WTC11 (cell line): ENCODE measurements at places on chromosomes 7 and 10. TPM values are rescaled to one million over a fixed set of nuclear protein-coding genes. Genes with fewer than 3 reads are reported as not detected.

DNA sequence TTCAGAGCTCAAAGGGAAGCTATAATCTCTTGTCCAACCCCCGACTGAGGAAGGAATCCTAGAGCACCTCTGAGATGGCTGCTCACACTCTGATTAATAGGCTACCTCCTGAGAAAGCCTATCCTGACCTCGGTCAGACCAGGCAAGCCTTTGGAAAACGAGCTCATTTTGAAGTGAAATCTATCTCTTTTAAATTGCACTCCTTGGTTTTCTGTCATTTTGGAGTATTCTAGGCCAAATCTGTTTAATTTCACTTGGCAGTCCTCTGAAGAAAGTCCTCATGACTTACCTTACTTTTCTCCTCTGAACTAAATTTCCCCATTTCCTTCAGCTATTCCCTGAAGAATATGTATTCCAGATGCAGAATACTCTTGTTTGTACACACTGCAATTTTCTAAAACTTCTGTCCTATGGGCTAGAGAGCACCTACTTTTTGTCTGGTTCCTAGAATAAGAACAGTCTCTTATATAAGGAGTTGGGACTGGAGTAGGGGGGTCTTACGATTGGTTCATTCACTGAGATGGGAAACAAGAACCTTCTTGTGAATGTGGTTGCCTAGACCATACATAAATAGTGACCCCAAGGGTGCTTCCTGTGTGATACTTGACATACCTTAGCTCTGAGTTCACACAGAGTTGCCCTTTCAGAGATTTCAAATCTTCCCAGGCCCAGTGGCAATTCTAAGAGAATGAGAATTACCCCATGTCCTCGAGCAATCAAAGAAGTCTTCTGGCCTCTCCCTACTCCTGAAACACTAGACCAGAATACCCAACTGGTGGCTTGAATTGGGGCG, 31.9 kb upstream of the HPS1 start:
- no peak for DNase-seq

RET gene
- total RNA-seq: 17.8 to 21.4 TPM (median 19.3 TPM) in 3 replicates

- no peak for DNase-seq
Measured at GRCh38 chr7:121803039-121803438, 69.9 kb upstream of the PTPRZ1 start.

DNA sequence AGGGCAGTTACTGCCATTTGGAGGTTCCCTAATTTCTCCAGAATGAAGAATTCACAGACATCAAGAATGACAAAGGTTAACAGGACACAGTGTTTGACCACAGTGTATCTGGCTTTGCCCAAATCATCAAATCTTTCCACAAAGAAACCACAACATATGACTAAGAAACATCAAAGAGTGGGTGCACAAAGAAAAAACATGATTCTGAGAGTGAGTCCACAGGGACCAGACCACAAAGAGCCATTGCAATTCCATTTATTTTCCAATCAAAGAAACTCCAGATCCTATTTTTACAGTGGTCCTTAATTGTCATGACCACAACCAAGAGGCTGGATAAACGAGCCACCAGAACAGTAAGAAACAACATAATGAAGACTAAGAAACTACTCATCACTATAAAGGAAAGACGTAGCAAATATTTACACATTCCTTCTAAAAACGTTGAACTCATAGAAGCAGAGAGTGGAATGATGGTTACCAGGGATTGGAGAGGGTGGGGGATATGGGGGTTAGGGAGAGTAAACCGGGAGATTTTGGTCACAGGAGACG, 286.5 kb downstream of the DOCK4 start:
- DNase-seq: no peak

ANXA8L1 gene
- total RNA-seq: not detected in 3 replicates

DNA sequence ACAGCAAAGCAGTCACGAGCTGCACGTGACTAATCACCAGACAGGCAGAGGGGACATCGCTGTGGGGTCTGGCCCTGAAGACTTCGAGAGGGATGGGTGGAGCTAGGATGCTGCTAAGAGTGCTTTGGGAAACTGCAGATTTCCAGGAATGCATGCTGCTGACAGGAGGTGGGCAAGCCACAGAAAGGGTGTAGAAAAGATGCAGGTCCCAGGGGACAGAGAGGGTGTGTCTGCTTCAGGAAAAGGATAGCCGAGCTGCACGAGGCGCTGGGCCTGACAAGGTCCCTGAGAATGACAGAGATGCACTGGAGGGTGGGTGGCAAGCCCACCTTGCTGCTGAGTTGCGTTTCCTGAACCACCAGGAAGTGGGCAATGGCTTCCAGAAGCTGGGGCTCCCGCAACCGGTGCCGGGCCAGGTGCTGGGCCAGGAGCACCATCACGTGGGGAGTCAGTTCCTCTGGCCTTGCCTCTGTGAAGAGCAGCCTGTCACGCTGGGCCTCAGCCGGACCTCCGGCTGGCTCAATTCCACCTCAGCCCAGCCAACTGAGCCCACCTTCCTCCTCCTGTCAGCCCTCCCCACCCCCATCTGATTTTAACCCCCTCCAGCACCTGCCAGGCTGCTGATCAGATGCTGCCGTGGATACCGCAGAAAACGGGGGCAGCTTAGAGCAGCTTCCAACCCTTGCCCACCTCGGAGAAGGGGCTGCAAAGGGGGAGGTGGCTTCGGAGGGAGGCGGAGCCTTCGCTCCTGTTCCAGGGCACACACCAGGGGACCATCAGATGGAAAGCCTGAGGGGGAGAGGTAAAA, 2.2 kb downstream of the FASTK start:
- peak; percentile 62 for DNase-seq

DNA sequence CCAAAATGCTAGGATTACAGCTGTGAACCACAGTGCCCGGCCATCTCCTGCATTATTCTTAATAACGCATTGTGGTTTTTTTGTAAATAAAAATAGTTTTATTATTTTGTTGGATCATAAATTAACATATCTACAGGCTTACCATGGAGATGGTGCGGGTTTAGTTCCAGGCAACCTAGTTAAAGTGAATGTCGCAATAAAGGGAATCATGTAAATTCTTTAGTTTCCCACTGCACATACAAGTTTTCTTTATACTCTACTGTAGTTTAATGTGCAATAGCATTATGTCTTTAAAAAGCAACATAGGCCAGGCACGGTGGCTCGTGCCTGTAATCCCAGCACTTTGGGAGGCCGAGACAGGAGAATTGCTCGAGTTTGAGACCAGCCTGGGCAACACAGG, 2.4 kb downstream of the PRKRIP1 start:
- DNase-seq: no peak

DNA sequence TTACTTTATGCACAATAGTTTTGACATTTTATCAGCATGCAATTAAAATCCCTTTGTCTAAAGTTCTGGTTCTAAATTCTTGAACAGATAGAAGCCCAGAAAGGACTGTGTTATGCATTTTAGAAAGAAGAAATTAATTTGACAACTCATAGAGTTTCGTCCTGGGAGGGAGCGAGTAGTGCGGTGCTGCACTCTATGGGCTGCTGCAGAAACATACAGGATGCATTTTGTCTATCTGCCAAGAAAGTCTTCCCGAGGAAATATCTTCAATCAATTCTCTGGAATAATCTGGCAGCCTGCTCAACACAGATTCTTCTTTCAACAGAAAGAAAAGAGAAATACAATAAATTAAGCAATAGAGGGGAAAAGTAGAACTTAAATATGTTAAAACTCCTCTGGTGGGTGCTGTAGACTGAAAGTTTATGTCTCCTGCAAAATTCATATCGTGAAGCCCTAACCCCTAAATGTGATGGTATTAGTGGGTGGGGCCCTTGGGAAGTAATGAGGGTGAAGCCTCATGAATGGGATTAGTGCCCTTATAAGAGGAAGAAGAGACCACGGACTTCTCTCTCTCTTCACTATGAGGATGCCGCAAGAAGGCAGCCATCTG, 39.0 kb upstream of the IFRD1 start:
- DNase-seq: no peak

DNA sequence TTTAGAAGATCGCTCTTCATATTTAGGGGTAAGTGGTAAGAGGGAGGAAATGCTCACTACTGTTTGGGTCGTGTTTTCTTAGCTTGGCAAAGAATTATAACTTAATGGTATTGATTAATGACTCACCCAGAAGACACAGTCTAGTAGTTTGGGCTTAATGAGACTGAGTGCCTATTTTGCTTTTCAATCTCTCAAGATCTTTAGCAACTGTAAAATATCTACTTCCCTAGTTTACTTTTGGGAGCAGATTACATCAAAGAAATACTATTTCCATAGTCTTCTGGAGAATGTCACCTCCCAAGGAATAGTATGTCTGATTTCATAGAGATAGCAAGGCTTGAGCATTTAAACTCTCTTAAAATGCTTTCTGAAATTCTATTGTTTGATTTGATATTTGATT, 100.5 kb upstream of the SLC25A13 start:
- no peak for DNase-seq

CFAP70 gene
- total RNA-seq: 0.31 to 0.73 TPM (median 0.39 TPM) in 3 replicates

DNA sequence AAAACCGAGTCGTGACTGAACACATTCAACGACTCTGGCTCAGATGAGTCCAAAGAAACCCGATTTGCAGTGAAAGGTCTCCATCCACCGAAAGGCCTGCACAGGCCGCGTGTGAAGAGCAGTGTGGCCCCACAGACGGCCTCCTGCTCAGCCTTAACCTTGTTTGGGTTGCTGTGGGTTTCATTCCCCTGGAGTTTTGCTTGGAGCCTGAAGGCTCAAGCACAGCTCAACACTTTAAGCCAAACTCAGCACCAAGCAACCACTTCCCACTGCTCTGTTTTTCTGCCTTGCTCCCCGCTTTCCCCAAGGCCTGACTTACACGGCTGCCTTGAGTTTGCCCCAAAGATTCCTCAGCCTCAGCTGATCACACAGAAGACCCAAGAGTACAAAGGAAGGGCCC, 398.2 kb upstream of the NFE2L3 start:
- no peak for DNase-seq

IL6 gene
- total RNA-seq: 0.27 to 0.71 TPM (median 0.52 TPM) in 3 replicates

PNLIPRP3 gene
- total RNA-seq: not detected in 3 replicates

DNA sequence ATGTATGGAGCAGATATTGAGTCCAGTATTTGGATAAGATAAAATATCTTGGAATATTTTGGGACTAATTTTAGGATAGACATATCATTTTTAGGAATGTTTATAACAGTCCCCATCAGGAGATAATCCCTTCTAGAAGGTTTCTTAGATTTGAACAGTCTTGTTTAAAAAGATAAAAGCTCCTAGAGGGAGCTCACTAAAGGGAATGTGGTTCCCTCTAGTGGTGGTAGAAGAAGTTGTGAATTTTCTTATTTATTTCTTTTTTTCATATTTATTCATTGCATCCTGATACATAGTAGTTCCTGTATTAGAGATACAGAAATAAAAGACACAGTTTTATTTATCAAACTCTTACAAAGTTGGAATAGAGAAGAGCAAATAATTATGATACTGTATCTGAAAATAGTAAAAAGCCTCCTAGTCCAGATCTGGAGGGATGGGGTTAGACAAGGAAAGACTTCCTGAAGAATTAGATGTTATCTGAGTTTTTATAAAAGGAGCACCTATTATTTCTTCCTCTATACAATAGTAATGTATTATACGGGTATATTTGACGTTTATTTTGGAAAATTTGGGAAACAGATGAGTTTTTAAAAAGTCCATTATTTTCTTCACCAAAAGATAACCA, 24.5 kb upstream of the KLF14 start:
- DNase-seq: no peak

GIMAP7 gene
- 0.37 to 0.48 TPM (median 0.37 TPM) in 3 replicates for total RNA-seq

- DNase-seq: no peak
Measured at GRCh38 chr7:15681186-15681585, 5.3 kb downstream of the MEOX2 start.

- DNase-seq: no peak
Measured at GRCh38 chr7:113799896-113800295, 118.9 kb downstream of the PPP1R3A start.

DNA sequence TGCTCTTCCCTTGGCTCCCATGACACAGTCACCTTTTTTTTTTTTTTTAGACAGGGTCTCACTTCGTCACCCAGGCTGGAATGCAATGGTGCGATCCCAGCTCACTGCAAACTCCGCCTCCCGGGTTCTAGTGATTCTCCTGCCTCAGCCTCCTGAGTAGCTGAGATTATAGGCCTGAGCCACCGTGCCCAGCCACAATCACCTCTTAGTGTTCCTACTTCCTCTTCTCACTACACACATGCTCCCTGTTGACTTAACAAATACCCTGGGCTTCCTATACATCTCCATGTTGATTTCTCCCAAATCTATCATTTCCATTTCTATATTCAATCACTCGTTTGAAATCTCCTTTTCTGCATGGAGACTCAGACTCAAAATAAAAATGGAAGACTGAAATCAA, 91.7 kb downstream of the CUBN start:
- no peak for DNase-seq
